Fibroblast of skin of left quadriceps (primary cell): ENCODE measurements at places on chromosomes 2 and 18.

GRCh38 chr2:114727012-114727411, 284.6 kb downstream of the DPP10 start:
- DNase-seq, result no peak

- DNase-seq, result no peak
Observed at GRCh38 chr2:174981331-174981730, 23.9 kb downstream of the CHN1 start.

DNA sequence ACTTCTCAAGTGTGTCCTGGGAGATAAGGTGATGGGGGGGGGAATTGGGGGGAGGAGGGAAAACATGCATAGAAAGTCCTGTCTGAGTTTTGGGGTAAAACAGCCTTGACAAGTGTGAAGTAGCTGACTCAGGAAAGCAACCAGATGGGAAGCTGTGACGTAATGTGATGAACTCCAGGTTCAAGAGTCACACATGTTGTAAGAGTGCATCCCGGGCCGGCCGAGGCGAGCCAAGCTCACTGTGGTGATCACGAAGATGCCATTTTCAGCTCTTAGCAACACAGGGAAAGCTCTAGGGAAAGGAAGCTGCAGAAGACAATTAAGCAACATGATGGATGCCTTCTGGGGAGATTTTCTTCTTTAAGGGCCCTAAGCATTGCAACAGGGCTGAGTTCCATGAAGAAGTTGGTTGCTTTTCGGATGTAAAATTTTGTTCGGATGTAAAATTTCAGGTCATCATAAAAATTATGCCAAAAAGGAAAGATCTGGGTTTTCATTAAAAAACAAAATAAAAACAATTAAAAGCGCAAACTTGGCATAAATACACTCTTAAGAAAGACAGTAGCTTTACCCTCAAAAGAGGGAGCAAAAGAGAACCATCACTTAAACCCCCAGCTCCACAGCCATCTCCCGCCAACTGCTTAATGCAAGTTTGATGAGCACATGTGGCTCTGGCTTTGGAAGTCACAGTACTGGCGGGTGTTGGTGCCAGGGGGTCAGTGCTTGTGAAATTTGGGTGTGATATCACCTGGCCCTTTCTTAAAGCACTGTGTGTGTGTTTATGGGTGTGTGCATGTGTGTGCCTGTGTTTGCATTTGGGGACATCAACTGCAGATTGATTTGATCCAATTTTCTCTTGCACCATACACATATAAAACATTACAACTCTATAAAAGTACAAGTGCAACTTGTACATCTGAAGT, 19.1 kb downstream of the SERTAD2 start:
- peak; percentile 63 for DNase-seq

DNA sequence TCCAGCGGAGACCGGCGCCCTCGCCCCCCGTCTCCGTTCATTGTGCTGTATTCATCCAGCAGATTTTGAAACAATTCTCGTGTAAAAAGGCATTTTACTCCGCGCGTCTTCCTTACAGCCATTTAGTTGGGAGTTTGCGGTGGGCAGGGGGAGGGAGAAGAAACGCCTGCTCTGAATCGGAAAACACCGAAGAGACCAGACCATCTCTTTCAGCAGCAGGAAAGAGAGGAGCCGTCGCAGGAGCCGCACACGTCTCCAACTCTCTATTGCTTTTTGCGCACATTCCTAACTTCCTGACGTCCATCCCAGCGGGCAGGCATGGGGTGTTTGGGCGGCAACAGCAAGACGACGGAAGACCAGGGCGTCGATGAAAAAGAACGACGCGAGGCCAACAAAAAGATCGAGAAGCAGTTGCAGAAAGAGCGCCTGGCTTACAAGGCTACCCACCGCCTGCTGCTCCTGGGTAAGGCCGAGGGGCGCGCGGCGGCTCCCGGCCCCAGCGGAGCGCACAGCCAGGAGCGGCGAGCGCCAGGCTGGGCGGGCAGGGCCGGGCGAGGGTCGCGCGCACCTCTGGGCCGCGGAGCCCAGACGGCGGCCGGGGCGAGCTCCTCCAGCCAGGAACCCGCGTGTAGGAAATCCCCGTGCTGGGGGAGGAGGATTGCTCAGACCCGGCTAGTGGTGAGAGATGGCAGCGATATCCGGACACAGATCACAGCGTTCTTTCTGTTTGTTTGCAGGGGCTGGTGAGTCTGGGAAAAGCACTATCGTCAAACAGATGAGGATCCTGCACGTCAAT, 63.2 kb downstream of the GNAL start:
- no peak for DNase-seq

DNA sequence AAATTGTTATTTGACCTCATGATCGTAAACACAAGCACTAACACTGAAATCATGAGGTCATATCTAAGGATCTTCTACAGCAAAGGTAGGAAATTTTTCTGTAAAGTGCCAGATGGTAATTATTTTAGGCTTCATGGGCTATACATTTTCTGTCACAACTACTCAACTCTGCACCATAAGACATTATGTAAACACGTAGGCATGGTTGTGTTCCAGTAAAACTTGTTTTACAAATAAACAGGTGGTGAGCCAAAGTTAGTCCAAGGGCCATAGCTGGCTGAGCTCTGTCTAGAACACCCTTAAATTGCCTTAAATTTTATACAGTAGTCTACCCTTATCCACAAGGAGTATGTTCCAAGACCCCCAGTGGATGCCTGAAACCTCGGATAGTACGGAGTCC, 147.3 kb upstream of the CYP1B1 start:
- no peak for DNase-seq

DNA sequence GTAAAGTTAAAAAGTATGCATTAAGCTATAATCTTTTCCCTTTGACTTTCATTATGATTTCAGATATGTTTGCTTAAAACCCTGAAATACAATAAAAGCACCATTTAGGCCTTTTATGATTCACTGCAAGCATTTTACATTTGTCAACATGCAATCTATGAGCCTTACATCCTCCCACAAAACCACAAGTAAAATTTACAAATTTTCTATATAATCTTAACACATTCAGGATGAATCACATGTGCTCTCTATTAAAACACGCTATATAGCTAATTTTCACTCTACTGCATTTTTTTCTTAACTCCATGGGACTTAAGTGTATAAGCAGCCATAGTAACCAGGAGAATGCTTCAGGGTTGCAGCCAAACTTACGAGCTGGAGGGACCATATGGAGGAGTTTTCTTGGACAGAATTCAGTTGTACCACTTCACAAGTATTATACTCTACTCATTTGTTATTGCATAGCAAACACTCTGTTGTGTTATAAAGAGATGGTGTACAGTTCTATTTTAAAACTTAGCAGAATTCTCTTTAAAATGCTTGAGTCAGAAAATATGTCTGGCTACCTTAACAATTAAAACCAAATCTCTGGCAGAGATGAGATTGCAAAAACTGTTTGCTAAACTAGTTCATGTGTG, 293.2 kb downstream of the ALK start:
- peak; percentile 65 for DNase-seq
